HepG2 (cell line): ENCODE measurements at places on chromosomes 3 and 15. TPM values are rescaled to one million over a fixed set of nuclear protein-coding genes. Genes with fewer than 3 reads are reported as not detected.

The INO80 gene
- 14.8 and 18.5 TPM in 2 replicates for total RNA-seq

The NMB gene
- total RNA-seq, result 15.5 and 25.4 TPM in 2 replicates

The TAMM41 gene
- total RNA-seq, result 12.2 and 12.4 TPM in 2 replicates

The MKRN3 gene
- 4.6 and 5.2 TPM in 2 replicates for total RNA-seq

The TMIE gene
- not detected in 2 replicates for total RNA-seq

The ACTR8 gene
- 29.0 and 38.5 TPM in 2 replicates for total RNA-seq

The FILIP1L gene
- 8.1 and 10.2 TPM in 2 replicates for total RNA-seq

The ZNF592 gene
- 8.2 and 8.6 TPM in 2 replicates for total RNA-seq

The RBP2 gene
- total RNA-seq, result 2.5 TPM in 2 replicates

The SPTSSB gene
- 0.51 and 0.84 TPM in 2 replicates for total RNA-seq

The FMN1 gene
- total RNA-seq, result 0.60 and 0.81 TPM in 2 replicates

DNA sequence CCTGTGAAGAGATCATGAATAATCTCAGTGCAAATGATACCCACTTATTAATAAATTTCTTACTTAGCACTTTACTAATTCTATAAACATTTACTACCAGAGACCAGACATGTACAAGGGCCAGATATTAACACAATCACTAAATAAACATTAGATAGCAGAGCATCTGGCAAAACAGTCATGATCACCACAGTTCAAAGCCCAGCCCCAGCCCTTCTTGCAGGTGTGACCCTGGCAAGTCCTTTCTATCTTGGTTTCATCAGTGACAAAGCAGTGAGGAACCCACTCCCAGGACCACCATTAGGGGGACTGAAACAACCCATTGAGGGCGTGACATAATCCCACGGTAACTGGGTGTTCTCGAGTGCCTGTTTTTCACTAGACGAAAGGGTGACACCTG is 11.6 kb downstream of the ZXDC start:
- H3K36me3 ChIP-seq, result peaks cover 36% of the 10 kb centered on the region
- no peak overlapping the region for H3K4me3 ChIP-seq
- no peaks in the 10 kb centered on the region for H3K27me3 ChIP-seq
- H3K4me1 ChIP-seq, result peaks cover 50% of the 10 kb centered on the region

- no peaks in the 10 kb centered on the region for H3K36me3 ChIP-seq
- H3K4me1 ChIP-seq, result no peaks in the 10 kb centered on the region
- H3K4me3 ChIP-seq, result no peak overlapping the region
- DNase-seq, result no peak
Observed at GRCh38 chr3:42720126-42720525, 17.5 kb upstream of the HHATL start.

- H3K4me3 ChIP-seq, result no peak overlapping the region
- H3K27ac ChIP-seq, result no peak overlapping the region
- no peak for DNase-seq
- H3K27me3 ChIP-seq, result no peaks in the 10 kb centered on the region
Observed at GRCh38 chr15:95323796-95324195, 1006.7 kb upstream of the NR2F2 start.

DNA sequence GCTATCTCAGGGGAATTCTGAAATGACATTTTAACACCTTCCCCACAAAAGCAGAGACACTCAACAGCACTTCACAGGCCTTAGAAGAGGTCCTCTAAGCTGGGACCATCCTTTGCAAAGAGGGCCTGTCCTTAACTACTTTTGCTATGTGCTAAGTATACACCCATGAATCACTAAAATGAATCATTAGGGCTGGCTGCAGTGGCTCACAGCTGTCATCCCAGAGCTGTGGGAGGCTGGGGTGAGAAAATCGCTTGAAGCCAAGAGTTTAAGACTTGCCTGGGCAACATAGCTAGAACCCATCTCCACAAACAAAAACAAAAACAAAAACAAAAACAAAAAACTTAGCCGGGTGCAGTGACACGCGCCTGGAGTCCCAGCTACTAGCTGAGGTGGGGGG is 53.9 kb upstream of the MELTF start:
- H3K27ac ChIP-seq, result no peak overlapping the region
- H3K4me3 ChIP-seq, result no peak overlapping the region
- peaks cover 23% of the 10 kb centered on the region; the same call in 2 of the 3 replicates for H3K36me3 ChIP-seq

DNA sequence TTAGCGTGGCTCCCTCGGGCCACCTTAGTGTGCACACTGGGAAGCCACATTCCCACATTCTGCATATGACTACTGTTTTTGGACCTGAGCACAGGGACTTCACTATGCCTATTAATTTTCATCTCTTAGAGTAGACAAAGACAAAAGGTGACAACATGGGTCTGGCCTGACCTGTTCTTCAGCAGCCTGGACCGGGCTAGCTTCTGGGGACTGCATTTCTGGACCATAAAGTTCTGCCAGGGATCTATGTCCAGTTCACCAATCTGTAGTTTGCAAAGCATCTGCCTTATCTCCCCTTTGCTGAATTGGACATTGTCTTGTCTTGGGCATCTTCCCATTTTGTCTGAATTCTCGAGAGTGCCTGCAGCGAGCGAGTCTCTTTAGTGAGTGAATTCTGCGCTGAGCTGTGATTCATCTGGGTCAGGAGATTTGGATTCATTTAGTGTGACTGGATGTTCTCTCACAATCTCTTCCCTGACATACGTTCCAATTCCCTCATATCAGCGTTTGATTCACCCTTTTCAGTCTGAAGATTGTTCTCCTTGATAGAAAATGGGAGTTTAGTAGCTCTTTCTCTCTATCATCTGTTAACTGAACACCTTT is 112.2 kb upstream of the PLXNA1 start:
- no peak overlapping the region for H3K27ac ChIP-seq
- no peak overlapping the region for H3K4me3 ChIP-seq
- H3K4me1 ChIP-seq, result no peaks in the 10 kb centered on the region
- no peaks in the 10 kb centered on the region for H3K27me3 ChIP-seq

GRCh38 chr15:68821841-68822381 is 1.2 kb upstream of the ANP32A start:
- peaks cover 12% of the 10 kb centered on the region for H3K4me1 ChIP-seq
- no peaks in the 10 kb centered on the region for H3K36me3 ChIP-seq
- H3K27ac ChIP-seq, result peak overlapping the region; percentile 97
- peak; percentile 69 for DNase-seq
- no peaks in the 10 kb centered on the region; the same call in 2 of the 3 replicates for H3K27me3 ChIP-seq

- DNase-seq, result no peak
- no peaks in the 10 kb centered on the region for H3K4me1 ChIP-seq
- H3K4me3 ChIP-seq, result no peak overlapping the region
- no peaks in the 10 kb centered on the region for H3K36me3 ChIP-seq
Observed at GRCh38 chr3:2839876-2840275, 270.3 kb downstream of the IL5RA start.

GRCh38 chr15:78947506-78947905 is 2.7 kb upstream of the CTSH start:
- no peak overlapping the region for H3K27ac ChIP-seq
- peaks cover 84% of the 10 kb centered on the region for H3K4me1 ChIP-seq
- H3K36me3 ChIP-seq, result no peaks in the 10 kb centered on the region
- no peak for DNase-seq

GRCh38 chr3:16401273-16401672 is 112.2 kb downstream of the RFTN1 start:
- no peaks in the 10 kb centered on the region for H3K4me1 ChIP-seq
- no peak for DNase-seq
- no peaks in the 10 kb centered on the region for H3K36me3 ChIP-seq
- no peak overlapping the region for H3K4me3 ChIP-seq
- no peak overlapping the region for H3K27ac ChIP-seq

GRCh38 chr15:99434506-99435112 is 131.2 kb upstream of the MEF2A start:
- H3K27ac ChIP-seq, result no peak overlapping the region
- H3K27me3 ChIP-seq, result peaks cover 9% of the 10 kb centered on the region
- no peak overlapping the region for H3K4me3 ChIP-seq
- peaks cover 52% of the 10 kb centered on the region for H3K4me1 ChIP-seq
- DNase-seq, result no peak
- H3K36me3 ChIP-seq, result no peaks in the 10 kb centered on the region

- no peaks in the 10 kb centered on the region for H3K4me1 ChIP-seq
- no peak overlapping the region for H3K4me3 ChIP-seq
- no peaks in the 10 kb centered on the region for H3K36me3 ChIP-seq
- no peak for DNase-seq
- no peak overlapping the region for H3K27ac ChIP-seq
Observed at GRCh38 chr15:56307180-56307579, 58.0 kb upstream of the TEX9 start.

- no peak overlapping the region for H3K4me3 ChIP-seq
- no peaks in the 10 kb centered on the region for H3K4me1 ChIP-seq
- H3K36me3 ChIP-seq, result no peaks in the 10 kb centered on the region
- peaks cover 10% of the 10 kb centered on the region for H3K27me3 ChIP-seq
Observed at GRCh38 chr15:40959331-40960141, 6.3 kb downstream of the CHAC1 start.

DNA sequence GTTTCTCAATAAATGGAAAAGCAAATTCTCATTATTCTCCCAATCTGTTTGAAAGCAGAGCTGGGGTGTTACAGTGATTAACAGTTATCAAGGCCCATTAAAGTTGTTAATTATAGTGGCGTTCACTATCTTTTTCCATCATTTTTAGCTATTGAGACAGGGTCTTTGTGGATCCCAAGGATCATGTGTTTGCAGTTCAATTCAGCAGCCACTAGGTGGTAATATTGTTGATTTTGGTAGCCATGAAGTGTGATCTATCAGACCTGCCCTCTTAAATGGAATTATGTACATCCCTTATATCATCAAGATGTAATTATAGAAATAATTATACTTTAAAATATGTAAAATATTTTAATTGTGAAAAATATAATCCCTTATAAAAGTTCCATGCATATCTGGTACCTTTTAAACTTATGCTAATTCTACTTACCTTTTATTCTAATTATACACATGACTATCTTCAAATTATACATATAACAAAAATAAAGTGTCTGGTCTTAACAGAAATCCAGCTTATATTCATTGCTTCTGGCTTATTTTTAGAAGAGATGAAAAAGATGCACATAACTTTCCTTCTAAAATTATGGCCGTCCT is 126.4 kb downstream of the GREM1 start:
- no peaks in the 10 kb centered on the region for H3K36me3 ChIP-seq
- no peak overlapping the region for H3K4me3 ChIP-seq
- peaks cover 3% of the 10 kb centered on the region for H3K4me1 ChIP-seq
- no peak overlapping the region for H3K27ac ChIP-seq
- peak; percentile 30 for DNase-seq

GRCh38 chr3:119819806-119820205 is 37.9 kb downstream of the NR1I2 start:
- H3K4me1 ChIP-seq, result peaks cover 12% of the 10 kb centered on the region
- H3K4me3 ChIP-seq, result no peak overlapping the region
- H3K36me3 ChIP-seq, result peaks cover 3% of the 10 kb centered on the region; the same call in 1 of the 3 replicates
- no peak overlapping the region for H3K27ac ChIP-seq

- H3K27me3 ChIP-seq, result peaks cover 2% of the 10 kb centered on the region; the same call in 1 of the 3 replicates
- H3K4me3 ChIP-seq, result no peak overlapping the region
- DNase-seq, result no peak
- peaks cover 23% of the 10 kb centered on the region for H3K4me1 ChIP-seq
Observed at GRCh38 chr15:42159381-42160015, 3.1 kb upstream of the PLA2G4F start.

- H3K36me3 ChIP-seq, result peaks cover 7% of the 10 kb centered on the region; the same call in 1 of the 3 replicates
- no peaks in the 10 kb centered on the region for H3K27me3 ChIP-seq
Observed at GRCh38 chr3:31713816-31714215, 181.1 kb downstream of the STT3B start.

- peaks cover 16% of the 10 kb centered on the region for H3K4me1 ChIP-seq
- H3K4me3 ChIP-seq, result no peak overlapping the region
- H3K36me3 ChIP-seq, result no peaks in the 10 kb centered on the region
- H3K27me3 ChIP-seq, result no peaks in the 10 kb centered on the region
- H3K27ac ChIP-seq, result no peak overlapping the region
Observed at GRCh38 chr15:35505809-35506208, 40.2 kb downstream of the DPH6 start.

- no peaks in the 10 kb centered on the region for H3K36me3 ChIP-seq
- H3K4me1 ChIP-seq, result peaks cover 19% of the 10 kb centered on the region
- H3K27me3 ChIP-seq, result no peaks in the 10 kb centered on the region; the same call in 1 of the 2 replicates
- peak; percentile 39 for DNase-seq
- H3K4me3 ChIP-seq, result no peak overlapping the region
- no peak overlapping the region for H3K27ac ChIP-seq
Observed at GRCh38 chr3:132726341-132726823, 4.2 kb upstream of the NPHP3 start.
